ENCODE measurements at places on chromosomes 1 and 21.

- no peak for DNase-seq
Observed at GRCh38 chr1:26079960-26080814, 12.8 kb upstream of the TRIM63 start.

DNA sequence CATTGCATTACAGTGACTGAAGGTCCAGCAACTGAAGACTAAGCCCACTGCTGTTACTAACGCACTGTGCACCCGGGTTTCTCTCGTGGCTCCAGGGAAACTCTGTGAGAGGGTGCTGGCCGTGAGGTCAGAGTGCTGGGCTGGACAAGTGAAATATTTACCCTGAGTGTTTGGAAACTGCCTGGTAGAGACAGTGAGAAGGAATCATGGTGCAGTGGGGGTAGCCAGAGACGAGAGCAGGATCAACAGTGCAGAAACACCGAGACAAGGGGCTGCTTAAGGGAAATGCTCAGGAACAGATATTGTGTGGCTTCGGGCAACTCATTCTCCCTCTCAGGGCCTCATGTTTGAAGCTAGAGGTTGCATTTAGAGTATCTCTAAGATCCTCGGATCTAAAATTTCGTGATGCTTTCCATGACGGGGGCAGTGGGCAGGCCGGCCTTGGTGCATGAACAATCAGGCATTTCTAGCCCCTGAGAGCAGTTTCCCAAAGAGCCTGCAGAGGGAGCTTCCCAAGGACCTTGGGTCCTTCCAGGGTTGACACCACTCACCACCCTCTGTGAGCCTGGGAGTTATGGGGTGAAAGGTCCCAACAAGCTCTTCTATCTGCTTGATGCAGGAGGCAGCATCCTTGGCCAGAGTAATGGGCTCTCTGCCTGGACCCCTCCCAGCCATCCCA, 9.7 kb downstream of the CD2 start:
- no peak for DNase-seq

GRCh38 chr1:75908717-75909152, 23.5 kb downstream of the ASB17 start:
- no peak for DNase-seq

- DNase-seq, result peak; percentile 41
Observed at GRCh38 chr21:32523988-32524719, 61.2 kb downstream of the TCP10L start.

- no peak for DNase-seq
Observed at GRCh38 chr1:99250728-99251127, 13.6 kb upstream of the PLPPR4 start.

DNA sequence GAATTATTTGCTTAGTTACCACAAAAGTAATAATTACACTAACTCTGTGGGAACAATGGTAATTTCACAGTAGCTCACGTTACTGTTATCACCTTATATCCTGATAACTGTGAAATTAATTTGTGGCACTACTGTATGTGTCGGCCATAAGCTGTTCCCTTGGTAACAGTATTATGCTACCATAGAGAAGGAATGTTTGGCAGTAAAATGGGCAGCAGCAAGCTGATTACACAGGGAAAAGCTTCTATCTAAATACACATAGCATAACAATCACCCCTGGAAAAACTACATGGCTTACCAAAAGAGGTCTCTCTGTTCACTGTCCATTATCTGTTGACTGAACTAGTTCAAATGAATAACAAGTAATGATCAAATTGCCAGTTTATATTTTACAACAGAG, 124.1 kb downstream of the DPYD start:
- no peak for DNase-seq

DNA sequence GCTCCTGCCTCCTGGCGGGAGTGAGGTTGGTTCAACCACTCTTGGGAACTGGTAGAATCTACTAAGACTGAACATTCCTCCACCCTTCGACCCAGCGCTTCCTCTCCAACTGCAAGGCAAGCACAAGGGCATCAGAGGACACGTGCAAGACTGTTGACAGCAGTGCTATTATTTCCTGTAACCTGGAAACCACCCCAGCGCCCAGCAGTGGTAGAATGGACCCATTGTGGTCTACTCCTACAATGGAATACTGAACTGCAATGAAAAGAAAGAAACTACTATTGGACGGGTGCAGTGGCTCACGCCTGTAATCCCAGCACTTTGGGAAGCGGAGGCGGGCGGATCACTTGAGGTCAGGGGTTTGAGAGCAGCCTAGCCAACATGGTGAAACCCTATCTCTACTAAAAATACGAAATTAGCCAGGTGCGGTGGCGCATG, 33.0 kb upstream of the TARDBP start:
- peak; percentile 80 for DNase-seq

DNA sequence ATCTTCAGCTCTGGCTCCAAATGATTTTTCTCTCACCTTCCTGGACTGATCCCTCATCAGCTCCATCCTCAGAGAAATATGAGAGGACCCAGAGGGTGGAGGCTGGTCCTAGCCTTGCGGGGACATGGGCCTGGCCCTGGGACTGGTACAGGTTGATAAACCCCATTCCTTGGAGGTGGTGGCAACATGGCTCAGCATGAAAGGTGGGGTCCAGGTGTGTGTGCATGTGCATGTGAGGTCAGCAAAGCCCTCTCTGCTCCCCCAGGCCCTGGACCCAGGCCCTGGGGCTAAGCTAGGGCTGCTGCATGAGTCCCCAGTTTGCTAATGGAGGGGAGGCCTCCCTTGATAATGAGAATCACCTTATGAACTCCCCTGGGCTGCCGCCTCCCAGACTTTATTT, 363.1 kb downstream of the MATN1 start:
- DNase-seq, result no peak

- DNase-seq, result no peak
Observed at GRCh38 chr1:38832370-38832734, 27.2 kb downstream of the RRAGC start.

DNA sequence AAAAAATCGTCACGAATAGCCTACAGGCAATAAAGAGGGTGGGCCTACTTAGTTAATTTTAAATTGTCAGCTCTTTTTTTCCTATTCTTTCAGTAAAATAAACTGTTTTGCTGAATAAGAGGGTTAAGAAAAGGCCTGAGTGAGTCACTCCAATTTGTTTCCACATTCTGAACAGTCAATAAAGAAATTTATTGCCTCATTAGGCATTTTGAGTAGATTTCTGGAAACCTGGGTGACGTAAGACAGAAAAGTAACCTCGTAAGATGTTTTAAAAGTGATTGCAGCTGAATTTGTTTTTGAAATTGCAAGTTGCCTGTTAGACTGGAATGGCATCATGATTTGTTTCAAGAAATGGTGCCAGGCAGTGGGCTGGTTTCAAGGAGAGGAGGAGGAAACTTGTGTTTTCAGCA, 439.3 kb downstream of the USP25 start:
- no peak for DNase-seq

DNA sequence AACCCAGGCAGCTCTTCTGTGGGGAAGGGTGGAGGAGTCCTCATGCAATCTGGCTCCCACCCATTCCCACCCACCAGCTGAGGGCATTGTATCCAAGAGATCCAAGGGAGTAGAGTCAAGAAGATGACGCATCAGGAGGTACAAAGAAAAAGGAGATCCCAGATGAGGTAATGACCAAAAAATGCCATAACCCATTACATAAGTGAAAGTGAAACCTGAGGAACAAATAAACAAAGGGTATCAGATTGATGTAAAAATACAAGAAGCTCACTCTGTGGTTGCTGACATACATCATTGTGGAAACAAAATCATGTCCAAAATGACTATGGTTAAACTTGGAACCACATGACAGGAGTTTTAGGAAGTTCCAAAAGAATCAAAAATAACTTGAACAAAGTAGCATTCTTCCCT, 42.5 kb downstream of the CCN1 start:
- no peak for DNase-seq

- DNase-seq, result no peak
Observed at GRCh38 chr1:220767312-220768125, 19.2 kb upstream of the MTARC1 start.

GRCh38 chr1:30191154-30191702, 532.2 kb downstream of the MATN1 start:
- DNase-seq, result no peak

GRCh38 chr21:16942703-16943102, 570.1 kb upstream of the CXADR start:
- no peak for DNase-seq

- no peak for DNase-seq
Observed at GRCh38 chr1:15329104-15329820, 80.4 kb upstream of the EFHD2 start.

GRCh38 chr1:153646672-153647345, 11.7 kb upstream of the SNAPIN start:
- DNase-seq, result peak; percentile 63

GRCh38 chr1:242120432-242120831, 121.5 kb upstream of the MAP1LC3C start:
- no peak for DNase-seq

- no peak for DNase-seq
Observed at GRCh38 chr1:23084880-23085279, 65.6 kb downstream of the KDM1A start.

DNA sequence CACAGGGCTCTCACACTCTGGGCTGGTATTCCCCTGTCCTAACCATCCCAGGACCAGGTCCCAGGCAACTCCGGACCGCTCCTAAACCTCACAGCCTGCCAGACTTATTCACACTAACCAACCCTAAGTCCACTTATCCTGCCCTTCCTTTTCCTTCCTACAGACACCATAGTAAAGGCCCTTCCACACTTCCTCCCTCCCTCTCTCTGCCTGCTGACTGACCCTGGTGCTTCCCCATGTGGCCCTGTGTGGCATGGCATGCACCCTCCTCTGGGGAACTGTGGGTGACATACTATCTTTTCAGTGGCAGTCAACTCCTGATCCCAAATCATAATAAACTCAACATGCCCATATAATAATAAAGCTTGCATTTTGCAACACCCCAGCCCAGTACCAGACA, 155.1 kb upstream of the DNAH14 start:
- no peak for DNase-seq

DNA sequence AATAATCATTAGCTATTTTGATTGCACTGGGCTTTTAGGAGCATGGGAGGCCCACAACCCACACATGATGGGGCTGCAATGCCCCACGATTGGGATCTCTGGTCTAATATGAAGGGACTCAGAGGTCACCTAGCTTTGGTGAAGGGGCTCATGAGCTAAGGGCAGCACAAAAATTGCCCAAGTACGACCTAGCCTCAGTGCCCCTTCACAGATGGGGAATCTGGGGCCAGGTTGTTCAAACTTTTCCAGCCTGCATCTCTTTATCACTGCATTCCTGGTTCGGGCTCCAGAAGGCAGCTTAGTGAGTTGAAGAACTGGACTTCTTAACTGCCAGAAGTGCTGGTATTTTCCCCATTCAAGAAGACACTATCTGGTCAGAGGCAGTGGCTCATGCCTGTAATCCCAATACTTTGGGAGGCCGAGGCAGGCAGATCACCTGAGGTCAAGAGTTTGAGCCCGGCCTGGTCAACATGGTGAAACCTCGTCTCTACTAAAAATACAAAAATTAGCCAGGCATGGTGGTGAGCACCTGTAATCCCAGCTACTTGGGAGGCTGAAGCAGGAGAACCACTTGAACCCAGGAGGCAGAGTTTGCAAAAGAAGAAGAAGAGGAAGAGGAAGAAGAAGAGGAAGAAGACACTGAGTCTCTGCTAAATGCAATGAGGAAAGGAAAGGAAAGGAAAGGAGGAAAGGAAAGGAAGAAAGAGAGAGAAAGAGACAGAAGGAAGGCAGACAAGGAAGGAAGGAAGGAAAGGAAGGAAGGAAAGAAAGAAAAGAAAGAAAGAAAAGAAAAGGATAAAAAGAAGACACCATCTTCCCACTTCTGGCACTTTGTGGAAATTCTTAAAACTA, 258.5 kb upstream of the IRF2BP2 start:
- no peak for DNase-seq

- no peak for DNase-seq
Observed at GRCh38 chr1:21647431-21648351, 21.5 kb downstream of the RAP1GAP start.

DNA sequence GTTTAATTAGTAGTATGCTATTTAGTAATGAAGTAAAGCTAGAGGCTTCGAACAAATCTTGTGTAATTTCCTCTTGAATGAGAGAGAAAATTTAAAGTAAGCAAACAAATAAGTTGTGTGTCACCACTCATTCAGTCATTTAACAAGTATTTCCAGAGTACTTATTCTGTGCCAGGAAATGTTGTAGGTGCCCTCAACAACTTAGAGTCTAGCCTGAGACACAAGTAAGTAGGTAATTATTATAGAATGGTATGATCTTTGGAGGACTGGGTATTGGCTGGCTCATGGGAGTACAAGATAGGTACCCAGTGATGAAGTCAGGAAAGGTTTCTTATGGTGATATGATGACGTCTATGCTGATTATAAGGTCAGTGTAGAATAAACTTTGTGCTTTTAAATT, 17.4 kb upstream of the METTL18 start:
- no peak for DNase-seq

DNA sequence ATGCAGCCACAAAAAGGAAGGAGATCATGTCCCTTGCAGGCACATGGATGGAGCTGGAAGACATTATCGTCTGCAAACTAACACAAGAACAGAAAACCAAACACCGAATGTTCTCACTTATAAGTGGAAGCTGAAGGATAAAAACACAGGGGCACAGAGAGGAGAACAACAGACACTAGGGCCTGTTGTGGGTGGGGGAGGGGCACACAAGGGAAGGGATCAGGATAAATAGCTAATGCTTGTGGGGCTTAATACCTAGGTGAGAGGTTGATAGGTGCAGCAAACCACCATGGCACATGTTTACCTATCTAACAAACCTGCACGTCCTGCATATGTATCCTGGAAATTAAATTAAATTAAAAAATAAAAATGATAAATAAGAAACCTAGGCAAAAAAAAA, 969.9 kb downstream of the TTLL7 start:
- no peak for DNase-seq

DNA sequence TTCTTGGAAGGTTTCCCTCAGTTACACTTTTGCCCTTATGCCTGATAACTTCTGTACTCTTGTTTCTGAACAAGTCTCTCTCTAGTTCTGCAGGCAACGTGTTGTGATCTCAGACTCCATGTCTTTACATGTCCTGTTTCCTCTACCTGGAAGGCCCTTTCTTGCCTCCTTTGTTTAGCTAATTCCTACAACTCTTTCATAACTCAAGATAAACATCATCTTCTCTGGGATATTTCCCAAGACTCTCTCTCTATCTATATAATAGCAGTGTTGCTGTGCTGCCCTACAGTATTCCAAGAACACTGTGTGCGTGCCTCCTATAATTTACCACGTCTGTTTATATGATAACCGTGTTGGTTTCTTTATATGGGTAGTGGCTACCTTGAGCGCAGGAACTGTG, 47.8 kb downstream of the CHRM3 start:
- no peak for DNase-seq

DNA sequence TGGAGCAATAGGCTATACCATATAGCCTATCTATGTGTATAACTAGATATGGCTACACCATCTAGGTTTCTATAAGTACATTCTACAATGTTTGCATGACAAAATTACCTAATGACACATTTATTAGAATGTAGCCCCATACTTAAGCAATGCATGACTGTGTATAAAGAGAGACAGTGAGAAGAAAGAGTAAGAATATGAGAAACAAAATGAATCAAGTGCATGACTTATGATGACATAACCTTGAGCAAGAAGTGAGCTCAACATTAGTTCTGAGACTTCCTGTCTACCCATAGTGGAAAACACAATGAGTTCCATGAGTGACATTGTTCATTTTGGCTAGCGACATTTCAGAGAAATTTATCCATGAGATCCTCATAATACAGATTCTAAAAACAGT, 10.1 kb downstream of the SLC44A5 start:
- DNase-seq, result no peak

All from tibial artery (tissue), 4 donors.